Spinal cord (tissue), 10 donors: ENCODE measurements at places on chromosomes 4 and X. TPM values are rescaled to one million over a fixed set of nuclear protein-coding genes. Genes with fewer than 3 reads are reported as not detected.

CCDC120 gene
- 3.5 TPM for total RNA-seq

ZCCHC12 gene
- total RNA-seq, result 20.1 TPM

LRP2BP gene
- 9.2 TPM for total RNA-seq

ASB11 gene
- total RNA-seq, result 0.10 TPM

KLHL2 gene
- 27.7 TPM for total RNA-seq

ALPK1 gene
- 14.9 TPM for total RNA-seq

GRCh38 chrX:55142206-55142918 is 53.5 kb downstream of the PAGE2 start:
- DNase-seq, result no peak

DNA sequence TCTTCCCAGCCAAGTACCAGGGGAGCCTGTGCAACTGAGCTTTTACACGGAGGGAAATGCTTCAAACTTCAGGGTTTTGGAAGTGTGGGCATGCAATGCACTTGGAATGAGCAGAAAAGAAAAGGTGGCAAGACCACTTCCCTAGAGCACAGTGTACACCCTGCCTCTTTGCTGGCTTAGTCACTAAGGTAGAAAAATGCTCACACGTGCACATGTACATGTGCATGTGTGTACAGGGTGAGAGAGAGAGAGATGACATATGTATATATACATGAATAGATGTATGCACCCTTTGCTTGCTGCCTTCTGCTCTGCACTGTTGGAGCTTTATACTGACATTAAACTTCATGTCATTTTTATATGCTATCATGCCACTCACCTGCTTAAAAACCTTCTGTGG is 7.9 kb upstream of the KLF3 start:
- DNase-seq, result no peak

GRCh38 chr4:185144601-185145240 is 1.7 kb downstream of the SLC25A4 start:
- no peak for DNase-seq

- no peak for DNase-seq
Measured at GRCh38 chr4:121154103-121154515, 10.0 kb downstream of the TNIP3 start.

GRCh38 chr4:101104312-101105052 is 242.8 kb downstream of the PPP3CA start:
- DNase-seq, result no peak

GRCh38 chr4:89258506-89258905 is 49.1 kb downstream of the GPRIN3 start:
- DNase-seq, result no peak

DNA sequence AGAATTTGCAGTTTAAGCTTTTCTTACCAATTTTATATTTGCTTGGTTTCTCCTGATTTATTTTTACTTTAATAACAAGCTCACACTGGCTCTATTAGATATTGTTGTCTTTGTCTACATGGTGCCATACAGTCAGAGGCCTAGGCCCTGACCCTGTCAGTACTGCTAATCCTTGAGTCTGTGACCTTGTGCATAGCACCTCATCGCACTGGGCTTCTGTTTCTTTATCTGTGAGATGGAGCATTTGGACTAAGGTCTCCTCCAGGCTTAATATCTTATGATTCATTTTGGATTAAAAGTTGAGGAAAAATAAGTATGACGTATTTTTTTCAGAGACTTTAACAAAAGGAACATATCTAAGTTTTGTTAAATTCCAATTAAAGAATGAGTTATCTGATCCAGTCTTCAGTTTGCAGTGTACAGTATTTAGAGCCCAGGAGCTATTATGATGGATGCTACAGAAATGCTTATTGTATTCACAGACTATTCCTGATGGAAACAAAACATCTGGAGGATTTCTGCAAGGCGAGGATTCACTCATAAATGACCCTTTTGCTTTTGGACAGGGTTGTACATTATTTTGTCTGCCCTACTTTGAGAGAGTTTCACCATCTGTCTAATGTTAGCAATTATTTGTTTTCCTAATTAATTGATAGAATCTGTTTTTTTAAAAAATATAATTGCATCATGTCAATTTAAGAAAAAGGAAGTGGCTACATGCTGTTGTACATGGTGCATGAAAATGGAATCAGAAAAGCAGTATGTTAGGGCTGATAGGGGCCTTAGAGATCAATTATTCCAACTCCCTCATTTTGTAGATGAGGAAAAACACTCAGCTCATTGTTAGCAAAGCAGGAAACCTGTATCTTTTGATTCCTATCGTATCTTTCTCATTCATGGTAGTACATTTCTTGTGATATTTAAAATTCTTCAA is 203.6 kb downstream of the BANK1 start:
- no peak for DNase-seq

DNA sequence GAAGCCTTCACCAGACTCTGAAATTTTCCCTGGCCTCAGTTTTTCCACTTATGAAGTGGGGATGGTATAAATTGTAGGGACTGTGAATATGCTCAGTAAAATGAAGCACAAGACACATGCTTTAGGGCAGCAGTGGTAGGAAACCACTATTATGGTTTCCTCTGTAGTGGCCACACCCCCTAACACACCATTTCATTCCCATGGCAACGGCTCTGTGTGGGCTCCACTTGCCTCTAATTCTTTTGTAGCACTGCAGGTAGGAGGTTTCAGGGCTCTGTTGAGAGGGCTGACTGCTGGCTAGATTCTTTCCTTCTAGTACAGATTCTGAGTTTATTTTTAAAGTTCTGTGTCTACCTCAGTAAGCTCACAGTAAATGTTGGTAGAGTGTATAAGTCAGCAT is 3.5 kb upstream of the VMA21 start:
- no peak for DNase-seq

- DNase-seq, result no peak
Measured at GRCh38 chrX:46444011-46444410, 101.2 kb downstream of the ZNF674 start.
